ENCODE measurements at places on chromosomes 5 and 9.

DNA sequence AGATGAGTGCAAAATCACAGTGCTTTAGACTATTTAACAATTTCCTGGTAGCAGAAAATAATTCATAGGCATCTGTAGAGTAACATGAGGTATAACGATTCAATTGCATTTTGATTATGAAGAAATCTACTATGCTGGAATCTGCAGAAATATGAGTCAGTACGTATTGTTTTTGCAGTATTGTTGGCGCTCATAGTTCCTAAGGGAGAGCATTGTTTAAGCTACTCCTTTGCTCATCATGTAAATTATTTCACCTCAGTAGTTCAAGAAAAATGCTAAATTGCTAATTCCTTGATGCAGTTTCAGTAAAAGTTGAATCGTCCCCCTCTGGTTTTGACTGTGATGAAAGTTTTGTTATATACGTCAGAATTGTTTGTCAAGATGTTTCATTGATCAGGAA lies 458.4 kb downstream of the HINT1 start:
- no peak for DNase-seq

DNA sequence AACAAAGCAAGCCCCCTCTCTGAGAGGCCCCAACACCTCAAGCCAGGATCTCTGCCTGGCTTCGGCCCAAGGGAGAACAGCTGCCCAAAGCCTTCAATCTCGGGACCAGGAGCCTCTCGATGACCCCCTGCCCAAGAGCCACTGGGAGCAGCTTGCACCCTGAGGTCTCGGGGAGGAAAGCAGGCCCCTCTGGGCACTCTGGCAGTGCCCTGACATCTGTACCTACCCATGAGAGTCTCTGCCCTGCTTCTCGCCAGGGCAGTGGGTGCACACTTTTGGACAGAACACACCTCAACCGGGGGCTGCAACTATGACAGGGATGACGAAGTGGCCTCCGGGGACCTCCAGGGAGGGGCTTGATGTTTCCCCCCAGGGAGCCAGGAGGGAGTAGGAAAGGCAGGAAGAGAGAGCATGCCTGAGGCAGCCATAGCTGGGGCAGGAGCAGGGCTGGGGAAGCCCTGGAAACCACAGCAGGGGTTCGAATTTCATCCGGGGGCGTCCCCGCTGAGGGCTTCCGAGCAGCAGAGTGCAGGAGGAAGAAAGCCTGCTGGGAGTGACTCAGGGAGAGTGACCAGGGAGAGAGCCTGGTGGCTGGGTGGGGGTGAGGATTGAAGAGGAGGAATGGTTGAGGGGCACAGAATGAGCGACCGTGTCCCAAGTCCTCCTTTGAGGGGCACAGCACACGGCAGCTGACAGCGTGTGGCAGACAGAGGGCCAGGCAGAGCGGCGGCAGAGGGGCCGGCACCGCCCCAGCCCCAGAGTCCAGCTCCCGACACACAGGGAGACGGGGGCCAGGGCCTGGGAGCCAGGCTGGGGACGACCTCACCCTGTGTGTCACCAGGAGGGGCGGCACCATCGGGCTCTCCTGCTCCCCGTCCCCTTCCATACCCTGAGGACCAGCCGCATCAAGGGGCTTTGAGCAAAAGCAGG lies 1.8 kb downstream of the LPCAT1 start:
- DNase-seq = no peak

GRCh38 chr9:7967093-7967827 lies 167.7 kb upstream of the DMAC1 start:
- DNase-seq = no peak

DNA sequence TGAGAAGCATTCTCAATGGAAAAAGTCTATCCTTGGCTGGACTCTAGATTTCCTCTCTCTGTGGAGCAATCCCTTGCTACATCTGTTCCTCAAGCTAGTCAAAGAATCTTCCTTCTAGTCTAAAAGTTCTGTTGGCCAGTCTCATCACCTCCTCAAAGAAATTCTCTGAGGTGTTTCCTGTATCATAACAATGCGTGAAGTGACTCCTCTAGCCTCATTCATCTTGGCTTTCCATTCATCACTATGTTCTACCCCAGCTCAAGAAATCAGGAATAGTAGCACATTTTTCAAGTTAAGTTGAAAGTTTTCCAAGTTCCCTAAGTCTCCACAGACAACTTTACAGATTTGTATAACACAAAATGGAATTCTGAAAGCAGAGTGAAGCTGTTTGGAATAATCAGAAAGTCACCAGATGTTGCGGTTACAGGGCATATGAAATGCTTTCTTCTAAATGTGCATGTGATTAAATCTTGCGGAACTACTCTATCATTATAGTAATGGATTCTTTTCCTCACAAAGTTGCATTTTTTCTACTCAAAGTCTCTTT lies 176.6 kb upstream of the FREM1 start:
- no peak for DNase-seq

DNA sequence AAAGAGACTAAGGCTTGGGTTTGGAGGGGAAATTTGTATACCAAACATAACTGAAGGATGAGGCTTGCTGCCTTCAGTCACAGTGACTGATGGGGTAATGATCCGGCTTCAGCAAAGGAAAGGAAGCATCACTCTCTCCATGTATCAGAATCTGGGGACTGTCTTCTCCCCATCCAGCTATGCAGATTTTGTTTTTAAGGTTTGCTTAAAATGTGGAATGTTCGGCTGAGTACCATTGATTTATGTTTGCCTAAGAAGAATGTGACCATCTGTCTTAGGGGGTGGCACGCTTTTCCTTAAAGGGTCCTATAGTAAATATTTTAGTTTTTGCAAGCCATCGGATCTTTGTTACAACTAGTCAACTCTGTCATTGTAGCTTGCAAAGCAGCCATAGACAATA lies 291.9 kb downstream of the ARHGEF28 start:
- no peak for DNase-seq

GRCh38 chr5:6496207-6496584 lies 47.5 kb downstream of the UBE2QL1 start:
- DNase-seq = no peak

All from hypothalamus (tissue), 51 donors.